ENCODE measurements at places on chromosomes 4 and X. TPM values are rescaled to one million over a fixed set of nuclear protein-coding genes. Genes with fewer than 3 reads are reported as not detected.

Gene MAGEC1
- polyA plus RNA-seq: not detected

Gene CC2D2A
- not detected for polyA plus RNA-seq

Gene ITIH6
- not detected for polyA plus RNA-seq

Gene NDUFC1
- polyA plus RNA-seq: 107 TPM

Gene JAKMIP1
- polyA plus RNA-seq: 1.9 TPM

Gene FATE1
- not detected for polyA plus RNA-seq

Gene GTPBP6
- 40.8 TPM for polyA plus RNA-seq

Gene GASK1B
- 0.30 TPM for polyA plus RNA-seq

Gene RPS6KA6
- polyA plus RNA-seq: 0.86 TPM

Gene LAGE3
- 51.7 TPM for polyA plus RNA-seq

Gene USP17L29
- polyA plus RNA-seq: not detected

Gene RTL9
- not detected for polyA plus RNA-seq

Data from IgD-negative memory B cell (primary cell).